Activated CD8-positive, alpha-beta memory T cell treated with anti-CD3 and anti-CD28 coated beads for 48 hours (primary cell): ENCODE measurements at places on chromosomes 12 and 14.

DNA sequence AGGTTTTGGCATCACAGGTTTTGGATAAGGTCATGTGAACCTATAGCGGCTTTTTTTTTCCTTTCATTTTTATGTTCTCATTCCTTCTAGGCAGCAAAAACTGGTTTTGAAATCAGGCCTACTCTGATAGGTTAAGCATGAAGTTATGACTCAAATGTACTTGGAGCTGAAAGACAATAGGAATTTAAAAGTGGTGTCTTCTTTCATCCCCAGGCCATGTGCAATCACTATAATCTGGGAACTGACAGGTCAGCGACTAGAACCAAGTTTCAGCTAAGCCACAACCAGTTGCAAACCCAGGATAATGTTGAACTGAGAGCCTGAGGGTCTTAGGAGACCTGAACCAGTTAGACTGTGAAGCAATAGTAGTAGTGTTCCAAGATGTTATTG is 74.3 kb downstream of the ANO6 start:
- no peak for DNase-seq

- DNase-seq, result no peak
These were observed 58.1 kb upstream of the PCED1B start for GRCh38 chr12:47021298-47021697.

DNA sequence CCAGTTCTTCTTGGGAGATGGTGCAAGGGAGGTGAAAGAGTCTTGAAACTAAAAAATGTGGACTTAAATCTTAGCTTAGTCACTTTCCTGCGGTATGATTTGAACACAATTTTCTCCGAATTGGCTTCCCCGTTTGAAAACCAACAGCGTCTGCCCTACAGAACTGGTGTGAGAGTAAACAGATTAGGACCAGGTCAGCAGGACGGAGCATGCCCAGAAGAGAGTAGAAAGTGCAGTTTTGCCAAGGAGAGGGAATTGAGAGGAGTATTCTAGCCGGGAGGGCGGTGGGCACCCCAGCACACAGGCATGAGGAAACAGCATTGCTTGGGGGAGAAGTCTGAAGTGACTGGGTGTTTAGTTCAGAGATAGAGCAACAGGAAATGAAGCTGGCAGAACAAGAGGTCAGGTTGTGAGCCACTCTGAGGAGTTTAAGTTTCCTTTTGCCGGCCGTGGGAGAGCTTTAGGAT is 927.1 kb downstream of the VRK1 start:
- no peak for DNase-seq

DNA sequence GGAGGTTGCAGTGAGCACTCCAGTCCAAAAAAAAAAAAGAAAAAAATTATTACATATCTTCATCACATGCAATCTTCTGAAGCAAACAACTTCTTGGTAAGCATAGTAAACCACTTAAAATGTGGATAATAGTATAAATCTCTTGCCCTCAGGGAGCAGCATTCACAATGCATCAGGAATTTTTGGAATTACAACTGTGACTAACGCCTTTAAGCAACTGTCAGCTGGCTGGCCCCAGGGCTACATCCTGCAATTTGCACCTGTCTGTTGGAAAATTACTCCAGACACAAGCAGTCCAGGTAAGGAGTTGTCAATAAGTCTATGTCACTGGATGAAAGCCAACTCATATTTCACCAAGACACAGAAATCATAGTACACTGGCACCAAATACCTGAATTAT is 5.5 kb upstream of the SLC7A7 start:
- DNase-seq, result no peak

DNA sequence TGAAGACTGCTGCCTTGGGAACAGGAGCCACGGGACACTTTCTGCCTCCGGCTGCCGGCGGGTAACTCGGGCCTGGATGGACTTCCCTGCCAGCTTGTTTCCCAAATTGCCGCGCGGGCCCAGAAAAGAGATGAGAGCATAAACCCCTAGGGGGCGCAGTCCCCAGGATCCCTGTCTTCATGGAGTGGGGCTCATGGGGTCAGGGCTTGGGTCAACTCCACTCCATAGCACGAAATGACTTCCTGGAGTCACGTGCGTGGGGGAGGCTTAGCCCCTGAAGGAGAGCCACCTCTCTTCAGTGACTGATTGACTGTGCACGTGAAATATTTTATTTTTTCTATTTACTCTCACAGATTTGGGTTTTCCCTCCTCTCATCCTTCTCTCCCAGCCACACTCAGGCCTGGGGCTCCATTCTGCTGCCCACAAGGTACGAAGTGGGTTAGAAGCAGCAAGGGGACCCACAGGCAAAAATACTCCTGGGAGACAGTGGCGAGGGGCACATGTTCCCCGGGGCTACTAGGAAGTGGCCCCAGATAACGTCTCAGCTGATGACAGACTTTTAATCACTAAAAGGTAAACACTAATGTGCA is 10.0 kb downstream of the PGF start:
- DNase-seq, result no peak

GRCh38 chr14:77043177-77043983 is 14.9 kb upstream of the IRF2BPL start:
- no peak for DNase-seq

- DNase-seq, result no peak
These were observed 76.7 kb upstream of the G2E3 start for GRCh38 chr14:30482276-30482675.

- DNase-seq, result no peak
These were observed at the start of gene HVCN1 for GRCh38 chr12:110688446-110689280. HVCN1 (minus strand) TSS chr12:110689115; CDS start chr12:110683245, 5,870 bp downstream.

DNA sequence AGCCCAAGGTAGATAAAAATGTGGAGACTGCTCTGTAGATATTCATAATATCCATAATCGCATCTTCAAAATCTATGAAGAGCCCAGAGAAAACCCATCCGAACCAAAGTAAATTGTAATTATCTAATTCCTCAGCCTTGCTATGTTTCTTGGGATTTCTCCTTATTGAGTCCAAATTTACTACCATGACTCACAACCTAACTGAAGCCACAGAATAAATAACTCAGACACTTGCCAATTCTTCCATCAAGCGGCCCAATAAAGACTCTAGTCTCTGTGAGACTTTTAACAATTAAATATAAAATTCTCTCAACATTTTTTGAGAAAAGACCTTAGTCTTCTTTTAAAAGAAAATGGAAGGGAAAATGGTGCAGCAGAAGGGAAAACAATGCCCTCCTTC is 409.8 kb downstream of the DAD1 start:
- no peak for DNase-seq

GRCh38 chr12:71548893-71549292 is 109.3 kb downstream of the LGR5 start:
- DNase-seq, result no peak
